ENCODE measurements at places on chromosomes 6 and 20.

- DNase-seq = no peak
Measured at GRCh38 chr6:111361648-111362047, 121.4 kb downstream of the REV3L start.

DNA sequence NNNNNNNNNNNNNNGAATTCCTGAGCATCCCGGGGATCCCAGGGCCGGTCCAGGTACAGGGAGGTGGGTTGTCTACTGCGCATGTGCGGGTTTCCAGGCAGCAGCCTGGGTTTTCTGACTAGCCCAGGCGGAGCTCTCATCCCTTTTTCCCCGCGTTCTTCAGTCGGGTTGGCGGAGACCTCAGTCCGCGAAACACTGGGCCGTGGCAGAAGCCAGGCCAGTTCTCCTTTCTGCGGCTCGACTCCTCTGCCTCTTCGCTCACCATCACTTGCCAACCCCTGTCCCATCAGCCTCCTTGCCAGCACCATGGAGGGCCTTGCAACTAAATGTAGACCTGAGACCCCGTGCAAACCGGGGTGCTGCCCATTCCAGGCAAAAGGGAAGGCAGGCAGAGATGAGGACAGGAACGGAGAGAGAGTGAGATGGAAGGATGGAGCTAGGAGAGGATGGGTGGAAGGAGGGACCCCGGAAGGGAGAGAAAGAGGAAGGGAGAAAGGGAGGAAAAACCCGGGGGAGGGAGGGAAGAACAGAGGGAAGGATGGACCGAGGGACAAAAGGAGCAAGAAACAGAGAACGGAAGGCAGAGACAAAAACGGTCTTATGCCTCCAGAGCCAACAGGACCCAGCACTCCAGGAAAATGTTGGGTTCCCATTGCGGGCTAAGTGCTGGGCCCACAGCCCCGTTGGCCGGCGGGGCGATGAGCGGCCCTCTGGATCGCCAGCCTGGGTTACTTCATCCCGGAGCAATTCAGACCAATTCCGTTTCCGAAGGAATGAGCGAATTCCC lies 445.4 kb upstream of the DEFB115 start:
- no peak for DNase-seq

DNA sequence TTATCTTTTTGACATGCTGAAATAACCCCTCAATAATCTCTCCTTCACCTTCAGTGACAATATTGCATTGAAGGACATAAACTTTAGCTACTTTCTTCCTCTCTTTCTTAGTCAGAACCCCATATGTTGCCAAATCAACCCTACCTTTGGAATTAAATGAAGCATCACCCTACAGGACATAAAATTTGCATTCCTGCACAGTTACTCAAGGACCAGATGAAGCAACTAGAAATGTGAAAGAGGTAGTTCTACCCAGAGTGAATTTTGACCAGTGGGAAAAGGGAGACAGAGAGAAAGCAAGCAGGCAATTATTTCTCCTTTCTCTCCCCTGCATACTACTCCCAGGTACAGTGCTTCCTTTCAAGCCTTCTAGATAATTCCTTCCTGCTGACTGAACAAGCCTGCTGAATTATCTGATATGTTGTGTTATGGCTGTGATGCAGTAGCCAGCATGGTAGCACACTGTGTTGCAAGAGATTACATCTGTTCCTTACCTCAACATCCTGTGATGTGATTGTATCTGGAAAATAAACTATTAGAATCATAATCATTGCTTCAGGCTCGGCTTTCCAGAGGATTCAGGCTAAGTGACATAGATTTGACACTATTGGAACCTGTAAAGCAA lies 16.6 kb downstream of the TENT5A start:
- DNase-seq = no peak

DNA sequence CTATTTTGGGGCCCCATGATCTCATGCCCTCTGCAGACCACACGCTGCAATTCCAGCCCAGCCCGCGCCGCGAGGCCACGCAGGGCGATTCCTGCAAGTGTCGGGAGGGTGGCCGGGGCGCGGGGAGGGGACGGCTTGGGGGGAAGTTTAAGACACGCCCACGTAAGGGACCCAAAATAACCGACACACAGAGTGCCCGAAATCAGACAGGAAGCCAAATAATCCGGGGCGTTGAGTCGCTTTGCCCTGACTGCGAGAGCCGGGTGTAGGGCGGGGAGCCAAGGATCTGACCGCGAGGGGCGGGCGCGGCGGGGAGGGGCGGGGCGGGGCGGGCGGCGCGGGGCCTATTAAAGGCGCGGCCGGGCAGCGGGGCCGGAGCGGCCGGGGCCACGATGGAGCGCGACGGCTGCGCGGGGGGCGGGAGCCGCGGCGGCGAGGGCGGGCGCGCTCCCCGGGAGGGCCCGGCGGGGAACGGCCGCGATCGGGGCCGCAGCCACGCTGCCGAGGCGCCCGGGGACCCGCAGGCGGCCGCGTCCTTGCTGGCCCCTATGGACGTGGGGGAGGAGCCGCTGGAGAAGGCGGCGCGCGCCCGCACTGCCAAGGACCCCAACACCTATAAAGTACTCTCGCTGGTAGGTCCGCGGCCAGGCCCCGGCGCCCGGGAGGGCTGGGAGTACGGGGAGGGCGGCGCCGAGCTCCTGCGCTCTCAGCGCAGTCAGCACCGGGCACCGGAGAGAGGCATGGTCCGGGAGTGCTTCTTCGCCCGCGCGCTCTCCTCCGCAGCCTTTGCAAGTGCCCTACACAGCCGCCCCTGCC lies at the start of gene ENPP1:
Gene ENPP1, plus strand, starts transcription at position 377 of the 816 bp plus-strand sequence. Its CDS starts 16 bp downstream, at position 393.
- DNase-seq = peak; percentile 5

DNA sequence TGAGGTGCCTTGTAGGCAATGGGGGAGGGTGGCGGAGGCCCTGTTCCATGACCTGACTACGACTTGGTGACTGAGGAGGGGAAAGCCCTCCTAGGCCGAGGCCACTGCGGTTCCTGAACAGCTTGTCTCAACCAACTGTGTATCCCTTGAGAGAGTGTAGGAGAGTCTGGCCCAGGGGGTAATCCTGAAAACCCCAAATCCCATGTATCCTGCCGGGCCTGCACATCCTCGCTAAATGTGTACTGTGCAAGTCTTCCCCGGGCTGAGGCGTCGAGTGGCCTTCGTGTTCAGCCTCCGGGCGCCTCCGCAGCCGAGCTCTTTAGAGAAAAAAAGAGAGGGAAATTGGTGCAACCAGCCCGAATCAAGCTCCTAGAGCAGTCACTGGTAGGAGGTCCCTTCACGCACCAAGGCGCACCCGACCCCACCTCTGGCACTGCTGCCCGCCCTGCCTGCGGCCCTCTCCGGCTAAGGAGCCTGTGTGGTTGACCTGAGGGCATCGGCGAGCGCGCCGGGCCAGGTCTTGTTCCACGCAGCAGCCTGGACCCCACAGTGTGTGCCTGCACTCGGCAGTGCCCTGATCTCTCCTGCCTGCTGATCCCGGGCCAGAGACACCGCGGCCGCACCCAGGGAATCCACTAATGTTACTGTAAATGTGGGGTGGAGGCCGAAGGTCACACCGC lies 7.3 kb downstream of the SIM1 start:
- DNase-seq = no peak

DNA sequence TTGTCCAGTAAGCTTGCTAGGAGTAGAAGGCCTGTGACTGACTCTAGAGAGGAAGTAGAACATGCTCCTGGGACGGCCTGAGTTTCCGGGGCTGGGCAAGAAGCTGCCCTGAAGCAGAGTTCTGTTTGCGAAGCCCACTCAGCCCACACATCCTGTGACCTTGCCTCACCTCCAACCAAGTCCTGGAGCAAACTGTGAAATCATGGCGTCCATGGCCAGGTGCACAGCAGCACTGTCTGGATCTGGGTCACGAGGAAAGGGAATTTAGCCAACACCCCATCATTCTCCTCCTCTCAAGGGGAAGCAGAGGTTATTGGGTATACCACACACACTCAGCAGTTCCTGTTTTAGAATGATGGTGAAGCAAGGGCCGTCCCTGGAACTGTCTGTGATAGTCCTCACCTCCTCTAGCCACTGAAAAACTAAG lies 87.5 kb downstream of the CRYBG1 start:
- DNase-seq = no peak

DNA sequence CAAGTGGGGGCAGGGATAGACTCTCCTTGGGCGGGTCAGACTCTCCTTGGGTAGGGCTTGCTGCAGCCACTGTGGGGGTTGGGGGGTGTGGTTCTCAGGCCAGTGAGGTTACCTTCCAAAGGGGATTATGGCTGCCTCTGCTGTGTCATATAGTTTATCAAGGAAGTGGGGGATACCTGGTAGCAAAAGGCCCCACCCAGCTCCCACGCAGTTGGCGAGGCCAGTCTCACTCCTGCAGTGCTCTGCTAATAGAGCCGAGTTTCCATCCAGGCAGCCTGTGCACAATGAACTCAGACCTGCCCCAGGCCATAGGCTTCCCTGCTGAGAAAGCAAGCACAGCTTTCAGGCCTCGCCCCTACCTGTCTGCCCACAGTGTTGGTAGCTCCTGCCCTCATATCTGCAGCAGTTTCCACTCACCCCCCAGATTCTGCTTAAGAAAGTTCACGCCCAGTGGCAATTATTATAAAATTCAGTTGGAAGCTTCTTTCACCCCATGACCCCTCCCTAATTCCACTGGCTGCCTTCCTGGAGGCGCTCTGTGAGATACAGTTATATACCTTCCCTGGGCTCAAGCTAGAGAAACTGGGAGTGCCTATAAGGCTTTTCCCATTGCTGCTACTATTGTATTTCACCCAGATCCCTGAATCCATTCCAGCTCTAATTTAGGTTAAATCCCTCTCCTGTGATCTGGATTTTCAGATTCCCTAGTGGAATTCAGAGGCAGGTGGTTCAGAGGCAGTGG lies 56.1 kb downstream of the HDDC2 start:
- DNase-seq = no peak

- no peak for DNase-seq
Measured at GRCh38 chr6:127851197-127851596, 49.7 kb downstream of the THEMIS start.

DNA sequence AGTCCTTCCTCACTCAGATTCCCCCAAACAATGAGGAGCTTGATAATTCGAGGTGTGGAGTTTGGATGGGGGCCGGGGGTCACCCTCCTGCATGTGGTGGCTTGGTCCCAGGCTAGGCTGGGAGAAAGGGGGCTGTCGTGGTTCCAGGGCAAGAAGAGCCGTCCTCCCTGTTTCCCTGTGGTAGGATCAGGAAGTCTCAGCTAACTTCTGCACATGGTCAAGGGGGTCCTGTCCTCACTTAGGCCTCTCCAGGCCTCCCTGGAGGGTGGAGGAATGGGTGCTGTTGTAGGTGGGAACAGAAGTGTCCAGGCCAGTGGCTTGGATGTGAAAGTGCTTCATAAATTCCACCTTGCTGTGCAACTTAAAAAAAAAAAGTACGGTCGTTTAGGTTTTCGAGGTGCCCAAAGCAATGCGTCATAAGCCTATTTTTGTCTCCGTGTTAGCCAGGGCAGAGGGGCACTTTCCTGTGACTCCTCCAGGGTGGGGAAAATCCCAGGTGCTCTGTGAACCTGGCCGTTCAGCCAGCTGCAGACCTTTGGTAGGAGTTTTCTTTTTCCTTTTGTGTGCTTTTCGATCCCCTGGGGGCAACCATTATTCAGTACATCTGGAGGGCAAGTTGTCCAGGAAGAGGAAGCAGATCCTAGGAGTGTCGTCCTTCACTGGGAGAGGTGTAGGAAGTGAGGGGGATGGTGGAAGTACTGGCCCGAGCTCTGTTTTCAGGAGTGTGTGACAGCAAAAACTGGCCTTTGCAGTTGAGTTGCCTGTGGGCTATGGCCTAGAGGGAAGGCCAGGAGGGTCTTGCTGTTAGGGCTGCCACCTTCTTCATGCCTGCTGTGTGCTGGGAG lies 9.6 kb downstream of the IGF2R start:
- no peak for DNase-seq

- no peak for DNase-seq
Measured at GRCh38 chr6:139251045-139251690, 40.6 kb downstream of the TXLNB start.

- DNase-seq = no peak
Measured at GRCh38 chr6:73968221-73968757, 272.3 kb downstream of the CD109 start.

- no peak for DNase-seq
Measured at GRCh38 chr6:157760589-157761330, 62.3 kb upstream of the SNX9 start.

DNA sequence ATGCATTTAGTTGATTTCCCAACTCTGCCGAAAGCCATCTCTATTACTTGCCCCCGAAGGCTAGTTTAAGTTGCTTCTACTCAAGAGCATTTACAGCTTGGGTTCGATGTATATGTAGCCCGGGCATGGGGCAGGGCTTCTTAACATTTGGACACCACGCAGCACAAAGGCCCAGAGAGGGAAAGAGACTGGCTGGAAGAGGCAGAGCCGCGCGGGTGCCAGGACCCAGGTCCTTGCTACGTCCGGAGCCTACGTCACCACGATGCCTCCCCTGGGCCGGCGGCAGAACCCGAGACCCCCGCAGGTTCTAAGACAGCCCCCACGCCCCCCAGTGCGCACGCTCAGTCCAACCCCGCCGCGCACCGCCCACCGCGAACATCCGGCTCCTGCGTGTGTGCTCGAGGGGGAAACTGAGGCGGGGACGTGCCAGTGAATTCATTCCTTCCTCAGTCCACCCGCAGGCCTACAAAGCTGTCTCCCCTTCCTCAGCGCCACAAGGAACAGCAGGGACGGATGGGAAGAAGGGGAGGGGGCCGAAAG lies 367 bp upstream of the PCIF1 start:
- no peak for DNase-seq

Data from NCI-H2081 treated with DMSO at 0.1 percent for 48 hours (cell line).